ENCODE measurements at places on chromosomes 6 and 20.
A peak's percentile ranks its signal among the peaks of the same experiment; 100 is the strongest.

GRCh38 chr6:15626878-15627674, 35.8 kb downstream of the DTNBP1 start:
- no peak for DNase-seq

- no peak for DNase-seq
These were observed 6.5 kb upstream of the BNIP5 start for GRCh38 chr6:36343109-36343680.

DNA sequence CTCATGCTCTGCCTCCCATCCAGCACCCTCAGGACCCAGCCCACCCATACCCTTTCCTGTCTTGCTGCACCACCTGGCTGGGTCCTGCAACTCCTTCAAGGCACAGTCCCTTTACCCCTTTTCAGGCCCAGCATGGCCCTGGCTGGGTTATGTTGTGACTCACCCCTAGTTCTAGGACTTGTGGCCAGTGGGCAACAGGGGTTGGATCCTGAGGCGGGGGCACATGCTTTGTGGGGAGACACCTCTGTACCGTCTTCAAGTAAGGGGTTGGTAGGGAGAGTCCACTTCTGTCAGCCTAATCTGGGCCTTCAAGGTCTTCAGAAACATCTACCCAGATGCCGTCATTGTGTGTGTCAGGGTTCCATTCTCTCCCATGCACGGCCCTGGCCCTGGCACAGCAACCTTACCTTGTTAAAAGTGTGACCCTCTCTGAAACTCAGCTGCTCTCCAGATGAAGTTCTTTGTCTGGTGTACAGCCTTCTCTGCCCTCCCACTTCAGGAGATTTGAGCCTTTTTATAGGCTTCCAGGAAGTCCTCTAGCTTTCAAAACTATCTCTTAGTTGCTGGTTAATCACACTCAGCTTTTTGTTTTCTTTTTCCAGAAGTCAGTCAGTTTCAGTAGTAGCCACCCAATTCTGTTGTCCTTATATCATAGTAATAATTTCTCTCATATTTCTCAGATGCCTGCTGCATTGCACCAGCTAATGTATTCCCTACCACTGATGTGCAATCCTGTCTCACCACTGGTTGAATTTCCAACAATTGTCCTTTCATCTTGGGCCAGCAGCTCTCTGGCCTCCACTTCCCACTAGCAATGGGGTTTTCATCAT, 107.3 kb downstream of the NRN1 start:
- DNase-seq = no peak

DNA sequence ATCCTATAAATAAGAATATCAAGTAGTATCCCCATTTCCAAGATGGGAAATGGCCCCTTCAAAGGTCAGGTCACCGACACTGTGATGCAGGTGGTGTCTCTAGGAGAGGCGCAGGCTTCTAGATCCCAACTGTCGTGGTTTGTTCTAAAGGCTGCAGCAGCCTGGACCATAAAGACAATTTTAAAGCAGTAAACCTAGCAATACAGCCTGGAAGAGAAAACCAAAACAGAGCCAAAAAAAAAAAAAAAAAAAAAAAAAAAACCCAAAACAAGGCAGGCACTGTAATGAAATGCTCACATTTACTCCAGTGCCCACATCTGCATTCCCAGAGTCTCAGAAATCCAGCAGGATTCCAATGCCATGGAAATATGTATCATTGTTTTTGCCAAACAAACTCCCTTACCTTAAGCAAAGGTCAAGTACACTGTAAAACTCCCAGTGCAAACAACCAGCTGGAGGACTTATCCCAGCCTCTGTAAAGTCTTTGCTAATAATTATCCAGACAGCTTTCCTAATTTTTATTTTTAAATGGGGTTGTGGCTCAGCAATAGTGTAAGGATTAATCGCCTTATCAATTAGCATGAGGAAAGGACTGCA, 98.2 kb downstream of the PSMG4 start:
- DNase-seq = no peak

GRCh38 chr6:37547564-37548061, 47.9 kb upstream of the CCDC167 start:
- DNase-seq = peak; percentile 72

GRCh38 chr6:116251568-116252384, 2.1 kb downstream of the TSPYL4 start:
- DNase-seq = peak; percentile 58

DNA sequence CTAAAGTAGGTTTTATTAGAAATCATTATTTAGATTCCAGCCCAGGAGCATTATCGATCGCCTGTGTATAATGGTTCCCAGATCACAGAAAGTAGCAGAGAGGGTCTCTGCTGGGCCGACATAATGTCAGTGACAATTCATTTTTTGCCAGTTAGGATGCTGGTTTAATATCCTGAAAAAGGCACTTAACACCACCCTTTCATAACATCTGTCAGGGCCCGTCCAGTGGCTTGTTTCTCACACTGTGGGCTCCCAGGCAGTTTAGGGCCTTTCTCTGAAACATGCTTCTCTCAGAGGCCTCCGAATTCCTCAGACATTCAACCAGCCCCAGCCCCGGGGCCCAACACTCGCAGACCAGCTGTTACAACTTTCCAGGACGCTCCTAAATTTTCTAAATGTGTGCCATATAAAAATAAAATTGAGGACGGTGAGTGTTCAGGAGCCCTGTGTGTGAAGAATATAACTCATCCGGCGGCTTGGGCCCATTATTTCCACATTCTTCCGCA, 108.6 kb upstream of the EYA4 start:
- DNase-seq = no peak

- DNase-seq = no peak
These were observed 212.0 kb upstream of the PCSK2 start for GRCh38 chr20:17014756-17015366.

DNA sequence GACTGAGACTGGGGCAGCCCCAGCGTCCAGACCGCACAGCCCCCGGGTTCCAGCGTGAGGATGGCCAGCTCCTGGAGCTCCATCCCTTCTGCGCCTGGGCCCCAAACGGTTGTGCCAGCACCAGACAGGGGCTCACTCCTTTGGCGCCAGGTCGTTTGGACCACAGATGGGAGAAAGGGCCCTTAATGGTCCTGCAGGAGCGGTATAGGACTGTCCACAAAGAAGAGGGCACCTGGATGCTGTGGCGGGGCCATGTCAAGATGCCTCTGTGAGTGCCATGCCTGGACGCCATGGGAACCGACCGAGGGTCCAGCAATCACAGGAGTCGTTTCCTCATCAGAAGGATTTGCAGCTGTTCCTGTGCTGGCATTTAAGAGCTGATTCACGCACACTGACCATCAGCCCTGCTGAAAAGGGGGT, 82.7 kb downstream of the DLL1 start:
- DNase-seq = no peak

DNA sequence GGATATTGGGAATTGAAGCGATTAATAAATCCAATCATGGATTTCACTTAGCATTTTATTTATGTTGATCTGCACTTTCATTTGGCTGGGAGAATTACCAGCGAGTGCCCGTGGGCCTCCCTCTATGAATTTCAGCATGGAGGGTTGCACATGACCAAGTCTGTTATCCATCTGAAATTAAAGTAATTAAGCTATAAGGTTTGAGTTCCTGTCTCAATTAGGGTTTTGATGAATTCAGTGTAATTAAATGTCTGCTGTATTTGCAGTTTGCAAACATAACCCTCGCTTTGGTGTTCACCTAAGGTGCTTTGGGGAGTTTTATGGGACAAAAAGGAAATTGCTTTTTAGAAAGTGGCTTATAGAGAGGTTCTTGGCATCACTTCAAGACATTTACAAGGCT, 169.8 kb upstream of the RIN2 start:
- no peak for DNase-seq

DNA sequence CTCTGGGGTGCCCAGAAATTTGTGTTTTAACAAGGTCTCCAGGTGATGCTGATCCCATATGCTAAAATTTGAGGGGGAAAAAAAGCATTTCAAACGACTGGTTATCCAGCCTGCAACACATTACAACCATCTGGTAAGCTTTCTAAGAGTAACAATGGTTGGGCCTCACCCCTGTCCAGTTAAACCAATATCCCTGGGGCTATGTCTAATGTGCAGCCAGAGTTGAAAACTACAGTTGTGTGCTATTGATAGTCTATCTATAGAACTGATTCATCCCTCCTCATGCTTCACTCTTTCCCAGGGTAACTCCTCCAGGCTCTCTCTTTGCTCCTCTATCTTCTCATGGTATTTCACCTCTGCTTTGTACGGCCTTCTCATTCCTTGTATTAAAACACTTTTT, 458.3 kb downstream of the MMUT start:
- DNase-seq = no peak

DNA sequence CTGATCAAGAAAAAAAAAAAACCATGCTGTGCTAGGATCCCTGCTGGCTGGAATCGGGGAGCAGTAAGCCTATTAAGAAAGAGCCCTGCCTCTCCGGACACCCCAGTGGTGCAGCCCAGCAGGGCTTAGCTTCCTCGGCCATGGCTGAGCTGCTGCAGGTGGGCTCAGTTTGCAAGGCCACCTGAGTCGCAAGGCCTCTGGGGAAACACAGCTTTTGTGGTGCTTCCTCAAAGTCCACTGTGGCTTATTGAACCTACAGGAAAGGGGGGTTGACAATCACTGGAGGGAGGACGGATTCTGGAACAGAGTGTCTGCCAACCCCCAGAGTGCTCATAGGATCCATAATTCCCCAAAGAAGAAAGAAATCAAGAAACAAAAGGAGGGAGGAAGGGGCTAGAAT, 240.8 kb downstream of the SMOC2 start:
- no peak for DNase-seq

GRCh38 chr6:108841377-108841855, 6.8 kb upstream of the ARMC2 start:
- no peak for DNase-seq

DNA sequence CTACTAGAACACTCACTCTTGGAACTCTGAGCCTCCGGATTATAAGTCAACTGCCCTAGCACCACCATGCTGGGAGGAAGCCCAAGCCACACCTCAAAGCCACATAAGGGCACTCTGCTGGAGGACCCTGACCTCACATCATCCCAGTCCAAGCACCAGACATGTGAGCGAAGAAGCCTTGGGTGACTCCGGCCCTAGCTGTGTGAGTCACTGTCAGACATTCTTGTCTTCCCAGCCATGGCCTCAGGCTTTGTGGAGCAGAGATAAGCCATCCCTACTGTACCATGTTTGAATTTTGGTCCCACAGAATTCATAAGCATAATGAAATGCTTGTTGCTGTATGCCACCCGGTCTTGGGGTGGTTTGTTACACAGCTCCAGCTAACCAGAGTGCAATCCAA, 247.7 kb downstream of the SOD2 start:
- DNase-seq = no peak

DNA sequence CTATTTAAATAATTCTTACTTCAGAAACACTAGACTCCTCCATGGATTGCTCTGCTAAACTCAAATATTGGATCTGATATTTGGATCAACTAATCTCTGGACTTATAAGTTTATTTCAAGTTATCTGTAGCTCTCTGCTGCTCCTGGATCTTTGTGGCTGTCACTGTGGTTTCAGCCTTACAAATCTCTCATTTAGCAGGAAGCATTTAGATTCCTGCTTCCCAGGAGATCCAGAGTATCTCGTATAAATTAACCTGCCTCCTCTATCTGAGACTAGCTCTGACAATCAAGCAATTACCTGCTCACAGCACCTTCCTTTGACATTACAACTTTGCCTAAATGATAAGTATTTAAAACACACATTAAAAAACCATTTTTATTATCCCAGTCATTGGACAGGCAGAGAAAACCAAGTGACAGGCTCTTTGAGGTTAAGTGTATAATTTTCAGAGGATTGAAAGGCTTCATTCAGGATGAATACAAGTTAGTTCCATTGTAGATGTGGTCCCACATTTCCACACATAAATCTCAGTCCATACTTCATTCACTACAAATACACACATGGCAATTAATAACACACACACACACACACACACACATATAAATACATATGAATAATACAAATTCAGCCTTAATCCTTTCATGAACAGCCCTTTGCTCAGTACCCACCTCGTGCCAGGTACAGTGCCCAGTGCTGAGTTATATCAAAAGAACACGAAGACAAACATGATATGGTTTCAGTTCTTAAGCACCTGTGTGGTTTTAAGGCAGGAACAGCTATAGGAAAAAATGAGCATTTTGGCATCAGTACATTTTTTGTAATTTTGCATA, 55.5 kb upstream of the PLCB1 start:
- DNase-seq = peak; percentile 36

GRCh38 chr6:21138336-21139069, 455.0 kb upstream of the SOX4 start:
- DNase-seq = peak; percentile 58

DNA sequence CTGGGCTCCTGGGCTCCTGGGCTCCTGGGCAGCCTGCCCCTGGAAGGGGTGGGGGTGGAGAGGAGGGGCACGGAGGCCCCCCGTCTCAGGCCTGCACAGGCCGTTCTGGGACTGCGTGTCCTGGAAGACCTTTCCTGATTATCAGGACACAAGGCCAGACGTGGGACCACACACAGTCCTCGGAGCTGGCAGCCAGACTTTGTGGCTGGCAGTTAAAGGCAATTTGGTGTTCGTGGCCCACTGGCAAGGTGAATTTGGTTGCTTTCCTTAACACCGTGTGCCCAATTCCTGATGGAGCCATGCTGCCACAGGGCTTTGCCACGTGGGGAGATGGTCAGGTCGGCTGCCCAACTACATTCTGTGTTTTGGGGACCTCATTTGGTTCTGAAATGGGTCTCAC, 113.5 kb downstream of the SMOC2 start:
- no peak for DNase-seq

DNA sequence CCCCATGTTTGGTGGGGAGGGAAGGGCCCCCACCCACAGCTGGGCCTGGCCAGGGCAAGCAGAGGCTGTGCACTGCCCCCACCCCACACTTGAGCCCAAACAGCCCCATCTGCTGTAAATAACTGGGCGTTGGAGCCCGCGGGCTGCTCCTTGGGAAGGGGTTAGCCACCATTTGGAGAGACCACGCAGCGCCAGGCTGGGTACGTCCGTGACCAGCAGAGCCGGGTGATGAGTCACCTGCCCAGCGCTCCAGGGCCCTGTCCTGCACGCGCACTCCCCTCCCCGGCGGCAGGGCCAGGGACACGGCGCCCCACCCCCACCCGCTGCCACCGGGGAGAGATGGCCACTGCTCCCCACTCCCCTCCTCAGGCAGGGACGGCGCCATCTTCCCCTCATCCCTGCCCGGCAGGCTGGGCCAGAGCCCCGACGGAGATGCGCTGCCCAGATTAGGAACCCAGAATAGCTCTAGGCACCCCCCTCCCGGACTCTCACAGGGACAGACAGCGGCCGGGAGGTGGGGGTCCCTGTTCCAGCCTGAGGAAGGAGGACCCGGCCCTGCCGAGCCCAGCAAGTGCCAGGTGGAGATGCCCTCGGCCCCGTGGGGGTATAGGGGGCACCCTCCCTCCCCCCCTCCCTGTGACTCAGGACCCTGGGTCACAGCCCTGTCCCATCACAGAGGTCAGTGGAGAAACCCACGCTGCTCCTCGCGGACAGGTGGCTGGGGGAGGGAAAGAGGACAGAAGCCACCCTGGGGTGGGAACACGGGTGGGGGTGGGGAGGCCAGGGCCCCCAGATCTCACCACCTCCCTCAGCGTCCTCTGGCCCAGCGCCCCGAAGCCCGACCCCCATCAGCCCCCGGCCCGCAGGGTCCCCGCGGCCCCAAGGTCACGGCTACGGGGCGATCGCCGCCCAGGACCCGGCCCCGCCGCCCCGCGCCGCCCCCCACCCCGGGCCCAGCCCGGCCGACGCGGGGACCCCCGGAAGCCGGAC, 642 bp downstream of the EEF1A2 start:
- no peak for DNase-seq

GRCh38 chr20:60956194-60956593, 295.9 kb upstream of the CDH4 start:
- DNase-seq = no peak

All from amniotic epithelial cell (primary cell).